ENCODE measurements at places on chromosomes 7 and 10.

- no peak for DNase-seq
Observed at GRCh38 chr10:7432884-7433726, 22.3 kb upstream of the SFMBT2 start.

GRCh38 chr7:1494447-1494846, 9.7 kb downstream of the INTS1 start:
- no peak for DNase-seq

DNA sequence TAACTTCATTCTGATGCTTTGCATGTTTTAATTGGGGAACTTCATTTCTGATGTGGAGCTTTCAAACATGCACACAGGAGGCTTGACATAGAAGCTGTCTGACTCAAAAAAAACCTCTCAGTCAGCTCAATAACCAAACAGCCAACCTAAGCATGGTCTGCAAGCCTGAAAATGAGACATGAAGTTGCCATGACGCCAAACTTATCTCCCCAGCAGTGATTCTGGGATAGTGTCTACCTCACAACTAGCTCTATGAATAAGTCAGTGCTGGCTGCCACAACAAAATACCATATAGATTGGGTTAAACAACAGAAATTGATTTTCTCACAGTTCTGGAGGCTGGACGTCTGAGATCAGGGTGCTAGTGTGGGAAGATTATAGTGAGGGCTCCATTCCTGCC, 244.2 kb downstream of the CCDC3 start:
- no peak for DNase-seq

DNA sequence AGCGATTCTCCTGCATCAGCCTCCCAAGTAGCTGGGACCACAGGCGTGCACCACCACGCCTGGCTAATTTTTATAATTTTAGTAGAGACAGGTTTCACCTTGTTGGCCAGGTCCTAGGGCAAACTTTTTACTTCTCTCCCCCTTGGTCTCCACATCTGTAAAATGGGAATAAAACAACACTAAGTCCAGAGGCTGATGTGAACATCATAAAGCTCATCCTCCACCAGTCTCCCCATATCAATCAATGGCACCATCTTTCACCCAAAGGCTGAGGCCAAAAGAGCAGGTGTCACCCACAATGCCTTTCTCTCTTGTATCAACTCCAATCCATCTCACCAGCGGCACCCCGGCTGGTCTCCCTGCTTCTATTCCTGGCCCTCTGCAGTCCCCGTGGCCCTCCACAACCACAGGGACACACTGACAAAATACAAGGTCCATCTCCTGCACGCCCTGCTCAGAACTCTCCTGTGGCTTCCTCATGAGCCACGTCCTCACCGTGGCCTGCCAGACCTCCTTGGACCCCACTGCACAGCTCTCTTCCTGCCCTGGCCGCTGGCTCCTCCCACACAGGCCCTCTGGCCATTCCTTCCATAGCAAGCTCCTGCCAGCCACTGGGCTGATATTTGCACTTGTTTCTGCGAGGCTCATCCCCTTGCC, 179.0 kb downstream of the FAM107B start:
- DNase-seq = no peak

DNA sequence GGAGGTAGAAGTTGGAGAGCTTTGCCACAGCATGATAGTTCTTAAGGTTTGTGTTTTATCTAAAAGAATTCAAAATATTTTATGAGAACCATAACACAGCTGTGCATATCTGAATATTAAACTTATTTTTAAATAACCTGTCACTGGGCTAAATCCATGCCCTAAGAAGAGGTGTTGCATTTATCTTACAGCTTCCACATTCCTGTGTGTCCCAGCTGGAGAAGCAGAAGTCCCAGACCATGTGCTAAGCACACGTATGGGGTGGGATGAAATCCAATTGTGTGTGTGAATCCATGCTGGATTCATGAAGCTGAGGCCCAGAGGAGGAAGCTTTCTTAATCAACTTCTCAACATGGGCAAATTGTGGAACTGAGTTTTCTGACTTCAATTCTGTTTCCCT, 121.5 kb downstream of the PKD1L1 start:
- DNase-seq = no peak

DNA sequence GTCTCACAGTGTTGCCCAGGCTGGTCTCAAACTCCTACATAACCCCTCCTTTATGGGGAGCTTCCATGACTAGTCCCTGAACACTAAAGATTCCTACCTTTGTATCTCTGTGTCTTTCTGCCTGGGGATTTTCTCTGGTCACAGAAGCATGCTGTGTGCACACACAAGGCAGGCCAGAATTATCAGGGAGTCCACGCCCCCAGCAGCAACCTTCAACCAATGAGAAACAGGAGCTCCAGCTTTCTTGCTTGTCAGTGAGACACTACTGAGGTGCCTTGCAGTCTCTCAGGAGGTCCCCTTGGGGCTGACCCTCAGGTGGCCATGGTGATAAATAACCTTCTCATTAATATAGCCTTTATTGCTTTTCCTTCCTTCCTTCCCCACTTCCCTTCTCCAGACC, 45.1 kb upstream of the AUTS2 start:
- no peak for DNase-seq

DNA sequence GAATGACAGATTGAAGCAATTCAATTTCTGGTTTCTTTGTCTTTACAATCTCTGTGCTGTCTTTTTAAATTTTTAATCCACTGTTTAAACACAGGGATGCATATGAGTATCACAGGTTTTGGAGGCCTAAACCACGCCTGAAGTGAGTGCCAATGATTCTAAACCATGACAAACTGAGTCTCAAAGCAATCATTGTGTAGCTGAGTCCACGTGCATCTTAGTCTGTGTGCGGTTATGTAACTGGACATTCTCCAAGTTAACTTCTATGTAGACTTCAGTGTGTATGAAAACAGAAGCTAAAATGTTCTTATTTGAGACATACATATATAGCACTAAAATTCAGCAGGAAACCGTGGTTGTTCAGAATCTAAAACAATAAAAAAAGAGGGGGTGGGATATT, 79.3 kb upstream of the ST8SIA6 start:
- no peak for DNase-seq

- no peak for DNase-seq
Observed at GRCh38 chr7:158411232-158411950, 176.2 kb downstream of the PTPRN2 start.

- DNase-seq = no peak
Observed at GRCh38 chr7:101564778-101565211, 64.3 kb downstream of the MYL10 start.

DNA sequence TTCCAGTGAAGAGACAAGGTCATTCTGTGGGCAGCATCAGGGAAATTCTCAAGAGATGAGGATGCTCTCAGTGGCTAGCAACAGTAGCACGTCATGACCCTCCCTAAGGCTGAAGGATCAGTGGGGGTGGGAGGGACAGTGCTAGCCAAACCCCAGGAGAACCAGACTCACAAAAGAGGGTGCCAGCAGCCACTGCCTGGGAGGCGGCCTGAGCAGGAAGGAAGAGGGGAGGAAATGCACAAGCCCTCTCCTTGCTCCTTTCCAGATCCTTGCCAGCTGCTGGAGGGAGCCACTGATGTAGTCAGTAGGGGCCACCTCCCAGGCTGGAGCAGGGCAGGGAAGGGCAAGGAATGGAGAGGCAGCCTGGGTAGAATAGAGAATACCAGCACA, 302.7 kb downstream of the RPS24 start:
- DNase-seq = no peak
